ENCODE measurements at places on chromosomes 7 and 10. TPM values are rescaled to one million over a fixed set of nuclear protein-coding genes. Genes with fewer than 3 reads are reported as not detected.
A peak's percentile ranks its signal among the peaks of the same experiment; 100 is the strongest.

PTPRE gene
- total RNA-seq: 21.8 TPM

DNA sequence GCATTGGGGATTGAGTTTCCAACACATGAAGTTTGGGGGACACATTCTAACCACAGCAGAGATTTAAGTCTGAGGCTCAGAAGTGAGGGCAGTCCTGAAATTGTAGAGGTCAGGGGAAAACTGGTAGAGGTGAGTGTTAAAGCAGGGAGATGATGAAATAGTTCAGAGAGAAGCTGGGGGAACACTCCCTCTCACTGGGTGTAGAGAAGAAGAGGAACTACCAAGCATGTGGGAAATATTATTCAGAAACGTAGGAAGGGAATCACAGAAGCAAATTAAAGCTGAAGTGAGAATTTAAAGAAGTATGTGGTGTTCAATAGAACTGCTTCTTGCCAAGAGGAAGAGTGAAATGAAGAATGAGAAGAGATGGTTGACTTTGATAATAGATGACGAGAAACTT lies 121.5 kb upstream of the FAM3C start:
- DNase-seq: no peak

MBL2 gene
- not detected for total RNA-seq

- DNase-seq: no peak
Observed at GRCh38 chr7:70577078-70577477, 554.9 kb upstream of the GALNT17 start.

DOCK4 gene
- 31.4 TPM for total RNA-seq

ESYT2 gene
- 78.6 TPM for total RNA-seq

DNA sequence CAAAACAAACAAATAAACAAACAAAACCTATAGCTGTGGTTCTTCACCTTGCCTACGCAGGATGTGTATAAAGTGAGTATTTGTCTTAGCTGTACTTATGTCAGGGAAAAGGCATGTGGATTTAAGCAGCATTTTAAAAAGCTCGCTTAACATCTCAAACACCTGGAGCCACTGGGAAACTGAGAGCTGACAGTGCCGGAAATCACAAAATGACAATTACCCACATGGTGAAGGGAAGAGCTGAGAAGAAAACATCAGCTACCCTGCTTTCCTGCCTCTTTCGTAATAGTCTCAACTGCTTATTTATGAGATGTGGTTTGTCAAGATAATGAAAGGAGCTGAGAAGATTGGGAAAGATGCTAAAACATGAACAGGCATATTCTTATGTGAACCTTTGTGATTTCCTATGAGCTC lies 31.1 kb upstream of the MSMB start:
- peak; percentile 19 for DNase-seq

GAD2 gene
- total RNA-seq: not detected

NKX1-2 gene
- 0.35 TPM for total RNA-seq

DNA sequence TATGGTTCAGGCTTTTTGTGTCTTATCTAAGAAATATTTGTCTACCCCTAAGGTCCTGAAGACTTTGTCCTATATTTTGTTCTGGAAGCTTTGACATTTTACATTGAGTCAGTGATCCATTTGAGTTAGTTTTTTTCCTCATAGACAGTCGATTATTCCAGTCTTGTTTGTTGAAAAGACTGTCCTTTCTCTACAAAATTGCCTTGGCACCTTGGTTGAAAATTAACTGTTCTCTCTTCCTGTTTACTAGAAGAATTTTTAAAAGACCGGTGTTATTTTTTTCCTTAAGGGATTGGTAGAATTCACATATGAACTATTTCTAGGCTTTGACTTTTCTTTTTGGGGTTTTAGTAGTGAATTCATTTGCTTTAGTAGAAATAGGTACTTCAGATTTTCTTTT lies 12.0 kb downstream of the PLEKHA1 start:
- DNase-seq: no peak

- peak; percentile 74 for DNase-seq
Observed at GRCh38 chr10:16843252-16843870, 26.1 kb upstream of the RSU1 start.

GRCh38 chr7:46022397-46022796 lies 101.3 kb upstream of the IGFBP3 start:
- DNase-seq: no peak

FAM221A gene
- total RNA-seq: 0.44 TPM

GRCh38 chr10:14560274-14560673 lies 214.4 kb downstream of the FAM107B start:
- peak; percentile 93 for DNase-seq

GRCh38 chr7:142670511-142670910 lies 78.8 kb upstream of the PRSS1 start:
- no peak for DNase-seq

DNA sequence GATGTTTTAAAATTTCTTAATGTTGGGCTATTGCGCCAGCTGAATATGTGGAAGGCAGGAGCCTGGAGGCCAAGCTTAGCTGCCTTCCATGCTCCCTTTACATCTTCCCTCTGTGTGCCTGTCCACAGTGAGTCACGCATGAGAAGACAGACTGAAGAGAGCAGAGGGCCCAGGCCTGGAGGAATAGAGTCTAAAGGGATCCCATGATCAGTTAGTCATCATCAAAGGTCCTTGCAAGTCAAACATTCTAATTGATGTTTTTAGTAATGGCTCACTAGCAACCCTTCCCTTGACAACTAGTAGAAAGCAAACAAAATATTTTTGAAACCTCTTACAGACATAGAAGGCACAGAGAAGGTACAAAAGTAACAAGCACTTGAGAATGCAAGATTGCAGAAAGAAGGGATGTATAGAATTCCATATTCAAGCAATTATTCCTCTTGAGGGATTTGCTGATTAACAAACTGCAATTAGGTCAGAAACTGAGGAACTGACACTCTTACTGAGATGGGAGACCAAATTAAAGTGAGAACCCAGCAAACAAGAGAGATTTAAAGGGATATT lies 30.7 kb upstream of the APBB1IP start:
- DNase-seq: peak; percentile 23

CALN1 gene
- total RNA-seq: not detected

DNA sequence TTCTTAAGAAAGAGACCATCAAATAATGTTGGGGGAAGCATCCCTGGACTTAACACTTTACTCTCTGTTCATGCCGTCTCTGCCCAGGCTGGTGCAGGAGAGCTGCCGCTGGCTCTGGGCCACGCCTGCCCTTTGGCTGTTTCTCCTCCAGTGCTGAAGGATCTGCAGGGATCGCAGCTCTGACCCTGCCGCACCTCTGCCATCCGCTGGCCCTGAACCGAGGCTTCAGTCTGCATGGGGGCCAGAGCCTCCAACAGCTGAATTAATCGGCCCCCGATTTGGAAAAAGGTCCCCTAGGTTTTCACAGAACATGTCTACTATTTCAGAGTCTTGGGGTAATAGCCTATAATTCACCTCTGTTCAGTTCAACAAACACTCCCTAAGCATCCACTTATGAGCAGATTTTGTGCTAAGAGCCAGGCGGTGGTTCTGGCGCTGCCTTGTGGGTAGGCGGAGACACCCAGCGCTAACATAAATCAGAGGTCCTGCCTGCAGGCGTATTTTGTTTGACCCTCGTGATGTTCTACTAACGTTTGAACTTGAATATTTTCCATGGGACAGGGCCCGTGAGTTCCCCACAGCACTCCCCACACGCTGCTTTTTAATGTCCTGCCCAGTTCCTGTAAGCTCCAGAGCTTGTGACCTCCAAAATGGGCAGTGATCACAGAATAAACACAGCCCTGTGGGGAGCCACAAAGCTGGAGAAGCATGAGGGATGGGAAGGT lies 99.0 kb downstream of the DYNC2I1 start:
- no peak for DNase-seq

DNA sequence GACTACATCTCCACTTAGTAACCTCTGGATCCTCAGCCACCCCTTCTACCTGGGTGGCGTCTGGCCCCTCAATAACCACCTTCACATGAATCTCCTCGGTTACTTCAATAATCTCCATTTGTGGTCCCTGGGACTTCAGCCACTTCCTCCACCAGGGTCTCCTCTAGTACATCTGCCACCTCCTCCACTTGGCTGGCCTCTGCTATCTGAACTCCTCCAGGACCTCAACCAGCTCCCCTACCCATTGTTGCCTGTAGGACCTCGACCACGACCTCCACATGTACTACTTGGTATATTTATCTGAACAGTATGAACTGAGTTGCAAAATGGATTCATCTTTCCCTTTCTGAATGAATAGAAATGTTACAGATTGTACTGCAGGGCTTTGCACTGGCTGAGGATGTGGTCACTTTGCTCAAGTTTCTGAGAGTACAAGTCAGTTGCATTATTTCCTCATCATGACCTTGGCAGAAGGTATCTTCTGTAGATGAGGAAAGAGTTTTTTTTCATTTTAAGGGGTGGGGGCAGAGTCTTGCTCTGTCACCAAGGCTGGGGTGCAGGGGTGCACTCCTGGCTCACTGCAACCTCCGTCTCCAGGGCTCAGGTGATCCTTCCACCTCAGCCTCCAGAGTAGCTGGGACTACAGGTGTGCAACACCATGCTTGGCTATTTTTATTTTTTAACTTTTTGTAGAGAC lies 36.0 kb downstream of the MAT1A start:
- no peak for DNase-seq

MAGI2 gene
- total RNA-seq: 0.07 TPM

Measured in MCF 10A (cell line).